Neuronal stem cell (in vitro differentiated cells): ENCODE measurements at places on chromosomes 3 and 15.

DNA sequence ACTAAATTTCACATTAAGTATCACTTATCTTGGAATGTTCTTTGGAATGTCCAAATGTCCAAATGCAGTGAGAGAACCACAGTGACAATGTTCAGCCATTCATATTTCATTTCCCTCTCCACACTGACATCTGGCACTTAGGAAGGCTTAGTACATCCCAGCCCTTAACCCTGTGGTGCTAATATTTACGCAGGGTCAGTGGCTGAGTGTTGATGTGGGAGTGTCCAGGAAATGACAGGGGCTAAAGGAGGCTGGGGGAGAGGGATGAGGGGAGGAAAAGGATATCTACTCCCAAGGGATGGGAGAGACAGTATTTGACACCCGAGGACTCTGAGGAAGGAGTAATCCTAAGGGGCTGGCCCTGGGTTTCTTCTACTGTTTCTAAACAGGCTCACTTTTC, 14.1 kb upstream of the CCR4 start:
- no peak for DNase-seq

- DNase-seq = no peak
Observed at GRCh38 chr3:125324341-125324740, 50.8 kb downstream of the ZNF148 start.

GRCh38 chr3:160170409-160171370, 54.5 kb upstream of the C3orf80 start:
- DNase-seq = no peak

DNA sequence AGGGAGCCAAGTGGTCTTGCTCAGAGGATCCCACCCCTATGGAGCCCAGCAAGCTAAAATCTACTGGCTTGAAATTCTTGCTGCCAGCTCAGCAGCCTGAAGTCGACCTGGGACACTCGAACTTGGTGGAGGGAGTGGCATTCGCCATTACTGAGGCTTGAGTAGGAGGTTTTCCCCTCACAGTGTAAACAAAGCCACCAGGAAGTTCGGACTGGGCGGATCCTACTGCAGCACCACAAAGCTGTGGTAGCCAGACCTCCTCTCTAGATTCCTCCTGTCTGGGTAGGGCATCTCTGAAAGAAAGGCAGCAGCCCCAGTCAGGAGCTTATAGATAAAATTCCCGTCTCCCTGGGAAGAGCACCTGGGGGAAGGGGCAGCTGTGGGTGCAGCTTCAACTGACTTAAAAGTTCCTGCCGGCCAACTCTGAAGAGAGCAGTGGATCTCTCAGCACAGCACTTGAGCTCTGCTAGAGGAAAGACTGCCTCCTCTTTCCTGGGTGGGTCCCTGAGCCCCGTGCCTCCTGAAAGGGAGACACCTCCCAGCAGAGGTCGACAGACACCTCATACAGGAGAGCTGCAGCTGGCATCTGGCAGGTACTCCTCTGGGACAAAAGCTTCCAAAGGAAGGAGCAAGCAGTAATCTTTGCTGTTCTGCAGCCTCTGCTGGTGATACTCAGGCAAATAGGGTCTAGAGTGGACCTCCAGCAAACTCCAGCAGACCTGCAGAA, 576.3 kb upstream of the NECTIN3 start:
- DNase-seq = no peak

DNA sequence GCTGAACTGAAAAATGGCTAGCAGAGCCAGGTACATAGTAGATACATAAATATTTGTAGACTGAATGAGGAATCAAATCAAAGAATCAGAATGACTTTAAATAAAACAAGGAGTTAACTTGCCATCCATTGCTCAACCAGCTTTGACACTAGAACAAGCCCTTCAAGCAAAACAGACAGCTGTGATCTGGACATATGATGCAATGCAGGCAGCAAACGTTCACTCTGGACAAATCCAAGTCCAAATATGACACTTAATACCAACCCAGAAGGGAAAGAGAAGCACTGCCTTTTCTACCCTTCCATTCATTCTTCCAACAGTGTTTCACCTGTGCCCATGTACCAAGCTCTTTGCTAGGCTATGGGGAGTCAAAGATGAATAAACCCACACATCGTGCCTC, 4.5 kb downstream of the THRB start:
- DNase-seq = no peak

GRCh38 chr15:65660927-65661326, 39.2 kb downstream of the SLC24A1 start:
- no peak for DNase-seq

GRCh38 chr3:118688396-118688884, 346.2 kb downstream of the IGSF11 start:
- no peak for DNase-seq

- DNase-seq = no peak
Observed at GRCh38 chr15:58453931-58454793, 22.4 kb downstream of the LIPC start.

- DNase-seq = no peak
Observed at GRCh38 chr3:11950576-11950975, 53.6 kb upstream of the SYN2 start.
